Dermis lymphatic vessel endothelial cell (primary cell): ENCODE measurements at places on chromosomes 4 and X. TPM values are rescaled to one million over a fixed set of nuclear protein-coding genes. Genes with fewer than 3 reads are reported as not detected.

The OPRPN gene
- not detected in 2 replicates for total RNA-seq

The KIT gene
- total RNA-seq = 0.60 and 1.1 TPM in 2 replicates

The PF4V1 gene
- not detected in 2 replicates for total RNA-seq

The SYTL4 gene
- total RNA-seq = 23.9 and 26.8 TPM in 2 replicates

The KDR gene
- 223 and 425 TPM in 2 replicates for total RNA-seq

The NAA11 gene
- total RNA-seq = not detected in 2 replicates

The ACSL4 gene
- 43.2 and 55.2 TPM in 2 replicates for total RNA-seq

The ZFX gene
- total RNA-seq = 46.8 and 74.9 TPM in 2 replicates

The S100G gene
- not detected in 2 replicates for total RNA-seq

The MAGEA2B gene
- total RNA-seq = not detected in 2 replicates

The GAGE12J gene
- total RNA-seq = not detected in 2 replicates

The LRIT3 gene
- total RNA-seq = not detected in 2 replicates

The ARX gene
- not detected in 2 replicates for total RNA-seq

The POU4F2 gene
- not detected in 2 replicates for total RNA-seq

The PLAC8 gene
- total RNA-seq = 0.22 TPM in 1 of 2 replicates, not detected in the other

The PDZD4 gene
- total RNA-seq = 0.33 and 0.43 TPM in 2 replicates

The FAM184B gene
- total RNA-seq = not detected in 2 replicates

The DGAT2L6 gene
- not detected in 2 replicates for total RNA-seq

The FAM9B gene
- not detected in 2 replicates for total RNA-seq

The IGFBP7 gene
- total RNA-seq = 851 and 1,319 TPM in 2 replicates

The MAGEA3 gene
- total RNA-seq = not detected in 2 replicates

The CT45A3 gene
- not detected in 2 replicates for total RNA-seq

The SRPK3 gene
- 0.43 and 1.3 TPM in 2 replicates for total RNA-seq

The FGF16 gene
- total RNA-seq = 0.11 TPM in 1 of 2 replicates, not detected in the other

The CPEB2 gene
- total RNA-seq = 9.4 and 12.1 TPM in 2 replicates

The SSX3 gene
- total RNA-seq = not detected in 2 replicates

The SYNPO2 gene
- 0.11 and 0.52 TPM in 2 replicates for total RNA-seq

The SERPINA7 gene
- total RNA-seq = not detected in 2 replicates

The CABS1 gene
- total RNA-seq = not detected in 2 replicates

The AIFM1 gene
- total RNA-seq = 13.0 and 14.5 TPM in 2 replicates

The USP27X gene
- 3.1 and 3.8 TPM in 2 replicates for total RNA-seq

The KLB gene
- under 0.01 and 0.22 TPM in 2 replicates for total RNA-seq

The THOC2 gene
- 41.8 and 58.7 TPM in 2 replicates for total RNA-seq

The OTUD6A gene
- not detected in 2 replicates for total RNA-seq

The RNF175 gene
- total RNA-seq = 0.09 and 0.33 TPM in 2 replicates

The ANKRD50 gene
- 59.9 and 72.5 TPM in 2 replicates for total RNA-seq

The TLL1 gene
- 33.6 and 39.5 TPM in 2 replicates for total RNA-seq

The MAGEC1 gene
- not detected in 2 replicates for total RNA-seq

The MAGEB1 gene
- total RNA-seq = not detected in 2 replicates

The GAGE12F gene
- not detected in 2 replicates for total RNA-seq

The F8A3 gene
- 0.52 and 0.65 TPM in 2 replicates for total RNA-seq

The HTR2C gene
- not detected in 2 replicates for total RNA-seq

The FRG2 gene
- total RNA-seq = not detected in 2 replicates

The RPS6KA6 gene
- total RNA-seq = 0.54 and 2.0 TPM in 2 replicates

The SPANXA1 gene
- total RNA-seq = not detected in 2 replicates

The SPANXN4 gene
- not detected in 2 replicates for total RNA-seq

The FANCB gene
- 2.0 and 3.2 TPM in 2 replicates for total RNA-seq

The CXCL11 gene
- not detected in 2 replicates for total RNA-seq

The KIAA1210 gene
- not detected in 2 replicates for total RNA-seq

The PABPC1L2B gene
- not detected in 2 replicates for total RNA-seq

The BCORL1 gene
- 2.0 TPM in 2 replicates for total RNA-seq

The EGFL6 gene
- total RNA-seq = not detected in 2 replicates

The IKBKG gene
- total RNA-seq = 9.5 and 12.7 TPM in 2 replicates

The YY2 gene
- total RNA-seq = 0.65 and 1.1 TPM in 2 replicates

The ZNF182 gene
- total RNA-seq = 2.5 and 3.4 TPM in 2 replicates

The GPR143 gene
- 2.0 and 4.4 TPM in 2 replicates for total RNA-seq
